ENCODE measurements at places on chromosomes 1 and 21. TPM values are rescaled to one million over a fixed set of nuclear protein-coding genes. Genes with fewer than 3 reads are reported as not detected.

Gene ID3
- 82.4 TPM for total RNA-seq

Gene AHCTF1
- 21.9 TPM for total RNA-seq

Gene TGFB2
- total RNA-seq: 2.0 TPM

Gene SPRR2B
- total RNA-seq: not detected
